Naive thymus-derived CD4-positive, alpha-beta T cell (primary cell): ENCODE measurements at places on chromosomes 5 and 9.

DNA sequence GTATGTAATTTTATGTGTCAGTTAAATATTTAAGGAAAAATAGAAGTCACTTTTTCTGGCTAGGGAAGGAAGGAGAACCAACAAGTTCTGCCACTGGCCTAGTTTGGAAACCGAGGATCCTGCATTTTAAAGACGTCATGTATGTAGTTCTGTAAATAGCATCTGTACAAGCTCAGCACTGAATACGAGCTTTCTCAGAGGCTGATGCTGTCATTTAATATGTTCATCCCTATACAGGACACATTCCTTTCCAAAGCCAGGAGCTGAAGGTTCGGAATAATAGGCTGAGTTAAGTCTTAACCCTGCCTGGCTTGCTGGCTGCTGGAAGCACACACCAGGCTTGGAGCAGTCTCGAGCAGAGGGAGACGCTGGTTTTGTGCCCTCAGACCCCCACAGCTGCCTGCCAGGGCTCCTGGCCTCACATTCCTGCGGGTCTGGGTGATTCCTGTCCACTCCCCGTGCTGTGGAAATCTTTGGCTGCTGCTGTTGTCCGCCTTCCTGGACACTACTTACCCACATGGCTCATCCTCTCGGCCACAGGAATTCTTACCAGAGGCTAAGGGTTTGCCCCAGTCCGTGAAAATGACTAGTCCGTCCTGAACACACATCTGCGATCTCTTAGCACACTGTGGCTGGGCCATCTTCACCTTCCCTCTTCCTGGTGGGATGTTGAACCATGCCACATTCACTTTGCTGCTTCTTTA, 36.6 kb downstream of the SLC46A2 start:
- no peak overlapping the region for H3K27ac ChIP-seq
- H3K4me1 ChIP-seq = peaks cover 3% of the 10 kb centered on the region

DNA sequence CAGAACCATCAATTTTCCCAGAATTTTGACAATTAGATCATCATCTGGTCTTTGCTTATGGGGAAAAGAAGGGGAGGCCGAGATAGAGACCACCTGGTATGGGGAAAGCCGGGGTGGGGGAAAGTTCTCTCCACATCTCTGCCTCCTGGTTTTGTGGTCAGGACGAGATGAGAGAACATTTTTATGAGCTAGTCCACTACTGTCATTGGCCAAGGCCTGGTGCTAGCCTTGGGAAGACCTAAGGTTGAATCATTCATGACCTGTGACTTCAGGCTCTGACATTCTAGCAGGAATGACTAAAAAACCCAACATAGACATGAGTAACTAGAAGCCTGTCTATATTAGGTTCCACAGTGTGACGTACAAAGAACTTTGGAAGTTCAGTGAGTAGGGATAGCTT, 135.2 kb downstream of the PTTG1 start:
- H3K27ac ChIP-seq = no peak overlapping the region
- no peak overlapping the region for H3K4me3 ChIP-seq
- no peaks in the 10 kb centered on the region for H3K36me3 ChIP-seq
- no peaks in the 10 kb centered on the region for H3K27me3 ChIP-seq

GRCh38 chr5:67807439-67807888, 408.1 kb upstream of the PIK3R1 start:
- DNase-seq = no peak
- H3K4me1 ChIP-seq = no peaks in the 10 kb centered on the region
- H3K36me3 ChIP-seq = no peaks in the 10 kb centered on the region
- no peak overlapping the region for H3K4me3 ChIP-seq

DNA sequence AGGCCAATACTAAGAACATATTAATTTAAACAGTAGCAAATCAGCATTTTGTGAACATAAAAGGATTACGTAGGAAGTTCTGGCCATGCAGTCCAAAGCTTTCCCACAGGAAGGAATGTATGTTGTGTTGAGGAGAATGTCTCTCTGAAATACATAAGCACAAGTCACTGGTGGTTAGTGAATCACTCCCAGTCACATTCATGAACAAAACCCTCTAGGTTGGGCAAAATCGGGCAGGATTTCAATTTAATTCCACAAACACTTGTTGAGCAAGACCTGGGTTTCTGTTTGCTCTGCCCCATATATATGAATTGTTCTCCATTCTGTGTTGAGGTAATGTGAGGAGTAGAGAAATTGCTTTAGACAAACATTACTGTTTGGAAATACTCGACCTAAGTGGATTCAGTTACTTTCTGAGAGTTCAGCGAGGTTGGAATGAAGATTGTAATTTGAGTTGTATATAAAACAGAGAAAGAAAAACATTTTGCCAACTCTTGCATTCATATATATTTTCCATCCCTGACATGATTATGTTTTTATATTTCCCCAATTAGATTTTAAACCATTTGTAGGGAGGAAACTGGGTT, 127.6 kb upstream of the RPS23 start:
- no peaks in the 10 kb centered on the region for H3K4me1 ChIP-seq
- DNase-seq = no peak

DNA sequence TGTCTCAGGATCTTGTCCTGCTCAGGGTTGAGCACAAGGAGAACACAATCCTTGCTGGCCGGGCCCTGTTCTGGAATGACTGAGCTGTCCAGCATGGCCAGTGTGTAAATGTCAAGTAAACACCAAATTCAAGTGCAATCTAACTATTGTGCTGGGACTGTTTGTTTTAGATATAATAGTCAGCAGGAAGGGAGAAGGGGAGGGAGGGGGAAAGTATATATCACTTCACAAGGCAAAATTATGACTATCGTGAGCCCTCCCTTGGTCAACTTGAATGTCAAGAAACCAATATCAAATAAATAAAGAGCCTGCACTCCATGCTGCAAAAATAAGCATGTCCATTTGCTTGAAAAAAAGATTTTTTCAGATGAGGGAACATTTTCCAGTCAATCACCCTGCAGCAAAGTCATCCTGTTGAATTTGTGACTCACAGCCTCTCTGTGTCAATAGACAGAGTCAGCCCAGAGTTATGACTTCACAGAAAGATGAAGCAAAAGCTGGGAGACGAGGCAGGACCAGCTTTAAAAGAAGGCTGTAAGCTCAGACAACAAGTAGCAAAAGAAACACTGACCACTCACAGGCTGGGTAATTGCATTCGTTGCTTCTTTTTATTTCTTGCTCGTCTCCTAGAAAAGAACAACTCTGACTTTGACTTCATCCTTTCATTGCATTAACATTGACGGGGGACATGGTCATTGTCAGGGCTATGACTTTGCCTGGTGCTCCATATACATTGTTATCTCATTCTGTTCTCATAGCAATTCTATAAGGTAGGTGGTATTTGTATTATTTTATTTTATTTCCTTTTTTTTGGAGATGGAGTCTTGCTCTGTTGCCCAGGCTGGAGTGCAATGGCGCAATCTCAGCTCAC, 15.3 kb upstream of the KLF4 start:
- no peaks in the 10 kb centered on the region for H3K36me3 ChIP-seq
- H3K4me1 ChIP-seq = no peaks in the 10 kb centered on the region
- H3K27ac ChIP-seq = no peak overlapping the region
- no peak overlapping the region for H3K4me3 ChIP-seq
- no peaks in the 10 kb centered on the region for H3K27me3 ChIP-seq
- DNase-seq = no peak
